ENCODE measurements at places on chromosomes 3 and 15.

- no peak for DNase-seq
Measured at GRCh38 chr3:104750581-104750980, 616.1 kb upstream of the ALCAM start.

GRCh38 chr3:8757551-8758518 is 11.6 kb downstream of the OXTR start:
- peak; percentile 20 for DNase-seq

DNA sequence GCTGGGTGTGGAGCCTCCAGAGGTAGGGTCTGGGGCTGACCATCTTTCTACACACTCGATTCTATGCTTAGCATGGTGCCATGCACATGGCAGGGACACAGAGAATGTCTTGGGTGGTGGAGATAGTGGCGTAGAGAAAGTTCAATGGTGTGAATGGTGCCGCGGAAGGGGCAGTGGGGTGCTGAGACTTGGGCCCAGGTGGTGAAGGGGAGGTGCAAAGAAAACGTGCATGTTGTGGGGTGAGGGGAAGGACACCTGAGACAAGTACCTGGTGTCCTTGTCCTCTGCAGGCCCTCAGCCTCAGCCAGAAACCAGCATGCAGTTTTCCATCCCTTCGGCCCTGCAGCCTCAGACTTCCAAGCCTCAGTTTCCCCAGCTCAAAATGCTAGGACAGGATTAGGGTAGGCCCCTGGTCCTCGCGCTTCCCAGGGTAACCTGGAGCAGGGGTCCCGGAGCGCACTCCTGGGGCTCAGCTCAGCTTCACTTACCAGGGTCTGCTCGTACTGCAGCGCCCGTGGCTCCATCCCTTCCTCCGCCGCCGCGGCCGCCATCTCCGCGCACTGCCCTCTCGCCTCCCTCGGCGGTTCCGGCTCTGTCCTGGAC is 375 bp downstream of the CLCN2 start:
- no peak for DNase-seq

GRCh38 chr15:51499379-51499976 is 123.1 kb downstream of the DMXL2 start:
- no peak for DNase-seq

DNA sequence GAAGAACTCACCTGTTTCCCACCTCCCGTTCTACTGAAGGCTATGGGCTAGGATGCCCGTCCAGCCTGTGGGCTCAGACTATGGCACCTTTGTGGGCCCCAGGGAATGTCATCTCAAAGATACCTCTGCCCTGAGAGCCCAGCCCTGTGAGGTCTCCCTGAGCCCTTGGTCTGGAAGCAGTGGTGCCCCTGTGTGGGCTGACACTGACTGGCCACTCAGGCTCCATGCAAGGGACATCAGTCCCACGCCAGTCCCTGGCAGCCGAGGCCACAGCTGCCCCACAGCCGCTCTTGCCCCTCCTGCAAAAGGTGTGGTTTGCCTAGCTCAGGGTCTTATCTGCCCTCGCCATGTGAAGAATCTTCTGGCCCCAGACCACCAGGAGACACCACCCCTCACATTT is 106.9 kb downstream of the KLF13 start:
- DNase-seq: no peak

DNA sequence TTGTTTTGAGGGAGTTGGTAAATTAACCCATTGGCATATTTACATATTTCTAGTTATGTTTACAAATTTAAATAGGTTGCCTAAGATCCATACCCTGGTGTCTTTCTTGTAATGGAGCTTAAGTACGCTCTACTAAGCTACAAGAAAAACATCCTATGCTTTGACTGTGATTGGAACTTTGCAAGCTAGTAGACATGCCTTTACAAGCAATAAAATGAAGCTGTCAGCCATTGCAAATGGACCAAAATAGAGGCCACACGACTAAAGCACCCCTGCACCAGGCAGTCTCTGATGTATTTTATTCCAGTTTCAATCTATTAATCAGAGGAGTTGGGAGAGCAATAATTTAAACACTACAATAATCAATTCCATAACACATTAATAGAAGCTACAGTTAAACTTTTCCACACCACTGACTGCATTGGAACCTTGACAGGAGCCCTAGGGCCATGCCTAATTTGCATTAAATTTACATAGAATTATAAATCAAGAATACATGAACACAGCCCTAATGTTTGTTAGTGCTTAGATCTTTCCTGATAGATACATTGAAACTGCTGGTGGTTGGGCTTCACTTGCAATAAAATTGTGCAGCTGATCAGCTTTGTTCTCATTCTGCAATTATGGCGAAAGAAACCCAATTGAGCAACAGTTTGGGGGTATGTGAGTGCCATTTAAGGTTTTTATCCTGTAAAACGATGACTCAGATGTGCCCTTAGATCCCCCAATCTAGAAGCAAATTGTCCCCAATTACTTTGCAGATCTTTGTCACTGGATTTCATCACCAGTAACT is 360.1 kb downstream of the LSAMP start:
- DNase-seq: no peak

- no peak for DNase-seq
Measured at GRCh38 chr3:152258448-152259393, 10.0 kb upstream of the MBNL1 start.

DNA sequence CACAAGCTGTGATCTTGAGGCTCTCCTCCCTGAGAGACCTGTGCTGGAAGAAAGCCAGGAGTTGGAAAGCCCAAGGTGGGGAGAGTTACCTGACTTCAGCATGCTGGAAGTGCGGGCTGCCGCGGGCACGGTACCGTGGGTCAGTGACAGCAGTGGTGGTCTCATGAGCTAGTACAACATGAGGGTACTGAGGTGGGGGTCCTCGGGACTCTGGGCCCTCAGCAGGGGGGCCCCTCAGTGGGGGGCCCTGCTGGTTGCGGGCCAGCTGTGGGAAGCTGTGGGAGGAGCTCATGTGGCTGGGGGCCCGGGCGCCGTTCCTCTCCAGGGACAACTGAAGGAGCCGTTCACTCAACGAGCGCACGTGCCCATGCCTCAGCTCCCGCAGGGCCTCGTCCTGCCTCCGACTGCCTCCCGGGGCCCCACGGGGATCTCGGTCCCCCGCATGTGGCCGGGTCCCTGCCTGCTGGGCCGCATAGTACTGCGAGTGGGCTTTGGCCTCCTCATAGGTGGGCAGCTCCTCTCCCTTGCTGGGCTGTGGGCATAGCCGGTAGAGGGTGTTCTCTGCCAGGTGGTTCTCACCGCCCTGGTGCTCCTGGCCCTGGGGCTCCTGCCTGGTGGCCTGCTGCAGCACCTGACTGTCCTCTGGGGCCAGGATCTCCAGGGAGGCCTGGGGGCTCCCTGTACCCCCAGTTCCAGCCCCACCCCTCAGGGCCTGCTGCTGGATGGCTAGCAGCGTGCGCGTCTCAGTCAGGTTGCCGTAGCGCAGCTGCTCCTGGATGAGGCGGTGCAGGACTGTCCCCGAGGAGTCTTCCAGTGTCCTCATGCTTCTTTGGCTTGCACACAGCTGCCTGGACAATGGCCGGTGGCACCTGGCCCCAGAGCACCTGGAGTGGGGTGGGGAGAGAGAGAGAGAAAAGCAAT is 3.4 kb downstream of the AMOTL2 start:
- DNase-seq: peak; percentile 34

All from H9 (cell line).